ENCODE measurements at places on chromosomes 6 and 20. TPM values are rescaled to one million over a fixed set of nuclear protein-coding genes. Genes with fewer than 3 reads are reported as not detected.

DNA sequence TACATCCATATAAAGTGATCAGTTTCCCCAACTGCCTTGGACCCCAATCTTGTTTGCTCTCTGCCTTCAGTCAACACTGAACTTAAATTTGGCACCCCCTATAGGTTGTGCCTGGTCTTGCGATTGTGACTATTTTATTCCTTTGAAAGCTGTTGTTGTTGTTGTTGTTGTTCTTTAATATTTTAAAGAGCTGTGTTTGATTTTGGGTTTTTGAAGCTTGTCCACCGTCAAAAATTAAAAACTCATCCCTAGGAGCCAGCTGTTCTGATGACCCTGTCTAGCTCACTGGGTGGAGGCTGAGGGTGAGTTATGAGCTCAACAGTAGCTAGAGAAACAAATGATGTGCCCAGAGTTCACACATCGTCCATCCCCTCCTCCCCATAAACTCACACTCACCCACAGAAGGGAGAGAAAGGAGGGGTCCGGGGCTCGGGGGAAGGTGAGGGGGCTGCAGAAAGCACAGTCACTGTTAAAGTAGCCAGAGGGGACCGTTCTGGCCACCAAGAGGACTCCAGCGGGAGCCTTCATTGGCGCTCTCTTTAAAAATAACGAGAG is 4.0 kb downstream of the SIM1 start:
- DNase-seq = no peak

The ABHD16B gene
- total RNA-seq = not detected

GRCh38 chr6:140285471-140285870 is 911.0 kb upstream of the CITED2 start:
- no peak for DNase-seq

- DNase-seq = no peak
Observed at GRCh38 chr6:42520786-42521607, 42.8 kb upstream of the UBR2 start.

Measured in CD8-positive, alpha-beta T cell (primary cell).